ENCODE measurements at places on chromosomes 11 and 22.

DNA sequence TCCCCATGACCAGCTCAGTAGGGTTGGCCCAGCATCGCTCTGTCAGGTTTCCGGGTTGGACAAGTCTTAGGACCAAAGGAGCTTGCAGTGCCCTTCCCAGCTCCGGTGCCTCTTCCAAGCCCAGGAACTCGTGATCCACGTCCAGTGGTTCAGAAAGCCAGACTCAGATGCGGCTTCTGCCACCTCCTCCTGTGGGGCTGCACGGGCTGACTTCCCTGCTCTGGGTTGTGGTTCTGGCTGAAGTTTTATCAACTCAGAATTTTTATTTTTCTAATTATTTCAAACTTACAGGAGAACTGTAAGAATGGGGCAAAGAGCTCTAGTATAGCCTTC, 85.0 kb downstream of the BCR start:
- no peak for DNase-seq

DNA sequence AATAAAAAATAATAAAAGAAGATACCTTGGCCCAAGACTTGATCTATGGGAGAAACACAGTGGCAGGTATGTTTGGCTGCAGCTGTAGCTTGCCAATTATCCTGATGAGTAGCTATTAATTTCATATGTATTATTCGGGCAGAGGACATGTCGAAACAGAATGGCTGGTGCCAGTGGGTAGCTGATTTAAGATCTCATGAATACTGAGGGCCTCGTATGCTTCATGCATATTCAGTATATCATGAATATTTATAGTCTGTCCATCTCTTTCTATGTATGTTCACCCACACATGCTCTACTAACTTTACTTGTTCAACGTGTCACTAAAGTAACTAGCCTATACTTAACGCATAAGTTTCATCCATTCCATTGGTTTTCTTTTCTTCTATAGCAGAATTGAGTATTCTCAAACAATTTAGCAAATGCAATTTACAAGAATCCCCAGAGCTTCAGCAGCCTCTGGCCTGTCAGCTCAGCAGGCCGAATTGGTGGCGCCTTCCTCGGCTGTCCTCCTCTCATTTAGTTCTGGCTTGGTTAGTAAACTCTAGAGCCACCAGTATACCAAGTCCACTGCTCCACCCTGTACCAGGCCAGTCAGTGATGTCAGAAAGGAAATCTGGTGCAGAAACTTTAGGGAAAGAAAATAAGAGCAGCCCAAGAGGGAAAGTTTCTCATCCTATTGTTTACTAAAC, 17.9 kb downstream of the ART5 start:
- no peak for DNase-seq

GRCh38 chr11:82865841-82866240, 34.4 kb downstream of the PRCP start:
- no peak for DNase-seq

DNA sequence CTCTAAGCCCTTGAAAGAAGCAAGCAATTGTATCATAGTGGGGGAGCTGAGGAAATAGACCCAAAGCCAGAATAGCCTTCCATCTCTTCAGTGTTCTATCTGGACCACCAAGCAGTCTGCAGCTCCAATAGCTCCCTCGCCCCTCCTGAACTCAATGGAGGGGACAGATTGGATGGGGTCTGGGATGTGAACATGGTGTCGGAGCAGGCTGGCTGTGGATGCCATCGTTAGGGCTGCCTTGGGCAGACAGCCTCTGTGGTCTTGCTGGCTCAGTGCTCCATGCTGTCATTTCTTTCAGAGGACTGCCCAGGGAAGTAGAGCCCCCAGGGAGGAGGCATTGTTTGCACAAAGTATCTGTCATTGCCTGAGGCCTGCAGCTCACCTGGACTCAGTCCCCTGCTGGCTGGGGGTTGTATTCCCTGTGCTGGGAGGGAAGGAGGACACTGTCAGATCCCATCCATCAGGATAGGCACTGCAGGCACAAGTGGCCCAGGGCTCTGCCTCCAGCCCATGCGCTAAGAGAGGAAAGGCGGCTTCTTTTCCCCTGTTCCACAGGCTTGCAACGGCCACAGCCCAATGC, 537.7 kb downstream of the BUD13 start:
- no peak for DNase-seq

GRCh38 chr11:1554981-1555712, 16.9 kb downstream of the DUSP8 start:
- DNase-seq: no peak

GRCh38 chr11:719214-720016, 13.4 kb downstream of the EPS8L2 start:
- no peak for DNase-seq

DNA sequence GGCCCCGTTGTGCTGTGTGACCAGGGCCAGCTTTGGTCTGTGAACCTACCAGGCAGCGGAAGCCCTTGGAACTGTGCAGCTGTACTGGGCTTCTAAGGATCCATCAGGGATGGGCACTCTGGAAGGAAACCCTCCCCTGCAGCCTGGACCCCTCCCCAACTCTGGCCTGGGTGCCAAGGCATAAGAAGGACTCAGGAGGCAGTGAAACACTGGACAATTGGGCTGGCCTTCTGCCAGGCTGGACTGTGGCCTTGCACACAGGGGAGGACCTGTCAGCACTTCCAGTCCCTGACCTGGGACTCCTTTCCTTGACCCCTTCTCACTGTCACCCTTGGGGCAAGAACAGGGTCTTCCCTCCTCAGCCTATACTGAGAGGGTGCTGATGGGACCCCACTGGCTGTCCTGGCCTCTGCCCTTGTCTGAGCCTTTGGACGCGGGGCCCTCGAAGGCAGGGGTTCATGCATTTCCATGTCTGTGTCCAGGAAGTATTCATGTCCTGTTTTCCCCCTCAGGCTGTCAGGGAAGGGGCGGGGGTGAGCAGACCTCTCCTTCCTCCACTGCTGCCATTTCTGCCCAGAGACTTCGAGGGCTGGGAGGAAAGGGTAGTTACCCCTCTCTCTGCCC, 39.6 kb downstream of the PDE2A start:
- no peak for DNase-seq

GRCh38 chr11:86818462-86819192, 18.3 kb downstream of the PRSS23 start:
- no peak for DNase-seq

DNA sequence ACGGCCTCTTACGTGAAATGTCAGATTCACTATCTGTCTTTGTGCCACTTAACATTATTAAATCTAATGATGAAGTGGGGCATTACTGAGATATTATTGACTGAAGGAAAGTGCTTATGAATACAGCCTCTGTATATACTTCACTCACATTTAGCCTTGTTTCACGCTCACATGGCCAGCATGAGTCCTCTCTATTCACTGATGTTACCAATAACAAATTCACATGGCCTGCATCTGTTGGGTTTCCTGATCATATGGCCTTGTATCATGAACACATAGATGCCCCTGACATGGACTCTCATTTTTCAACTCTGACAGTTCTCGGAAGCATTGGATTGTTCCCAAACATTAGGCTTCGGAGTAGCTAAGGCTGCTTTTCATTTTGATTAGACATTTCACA, 68.3 kb upstream of the MYO18B start:
- no peak for DNase-seq

DNA sequence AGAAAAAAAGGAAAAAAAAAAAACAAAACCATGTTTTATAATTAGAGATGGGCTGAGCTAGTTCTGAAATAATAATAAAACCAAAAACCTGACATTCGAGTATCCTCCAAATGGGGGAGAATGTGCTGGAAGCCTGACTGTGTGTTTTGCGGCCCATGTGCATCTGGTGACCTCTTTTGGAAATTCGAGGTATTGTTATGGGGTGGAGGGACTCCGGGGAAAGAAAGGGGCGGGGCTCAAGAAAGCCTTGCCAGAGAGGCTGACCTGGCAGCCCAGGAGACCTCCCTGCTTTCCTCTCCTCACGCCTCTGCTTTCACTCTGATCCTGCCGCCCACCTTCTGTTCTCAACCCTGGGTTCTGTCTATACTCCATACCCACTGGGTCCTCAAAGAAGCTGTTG, 72.9 kb downstream of the CTTN start:
- peak; percentile 36 for DNase-seq

- DNase-seq: no peak
These were observed 1.1 kb downstream of the MAPK12 start for GRCh38 chr22:50260434-50260800.

GRCh38 chr11:70204466-70204799, 1.3 kb downstream of the FADD start:
- no peak for DNase-seq

DNA sequence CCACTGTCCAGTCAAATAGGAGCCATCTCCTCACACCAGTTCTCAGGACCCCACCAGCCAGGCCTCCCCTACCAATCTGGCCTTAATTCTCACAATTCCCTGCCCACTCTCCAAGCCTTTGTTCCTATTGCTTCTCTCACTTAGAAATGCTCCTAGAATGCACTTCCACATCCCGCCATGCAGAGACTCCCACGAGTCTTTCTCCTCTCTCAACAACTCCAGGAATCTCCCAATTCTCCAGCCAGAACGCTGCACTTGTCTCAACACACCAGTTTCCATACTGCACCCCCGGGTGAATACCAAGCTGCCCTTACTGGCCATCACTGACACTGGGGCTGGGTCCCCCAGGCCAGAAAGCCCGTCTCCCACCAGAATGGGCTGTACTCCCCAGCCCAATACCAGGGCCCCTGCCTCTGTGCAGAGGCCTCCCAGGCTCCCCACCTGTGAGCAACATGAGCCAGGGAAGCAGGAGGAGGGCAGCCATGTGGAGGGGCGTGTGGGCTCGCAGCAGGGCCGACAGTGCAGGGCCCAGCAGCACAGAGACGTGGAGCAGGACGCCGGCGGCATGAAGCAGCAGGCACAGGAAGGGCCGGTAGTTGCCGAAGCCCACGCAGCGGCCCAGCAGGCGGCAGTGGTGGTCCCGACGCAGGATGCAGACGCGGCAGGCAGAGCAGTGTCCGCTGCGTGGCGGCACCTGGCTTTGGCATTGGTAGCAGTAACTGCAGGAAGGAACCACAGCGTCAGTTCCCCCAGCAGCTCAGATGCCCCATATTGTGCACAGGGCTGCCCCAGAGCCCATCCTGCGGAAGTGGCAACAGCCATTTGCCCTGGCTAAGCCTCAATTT, 2.4 kb downstream of the ZDHHC24 start:
- DNase-seq: peak; percentile 36

- DNase-seq: no peak
These were observed 273.9 kb downstream of the RAB38 start for GRCh38 chr11:87901341-87901740.

DNA sequence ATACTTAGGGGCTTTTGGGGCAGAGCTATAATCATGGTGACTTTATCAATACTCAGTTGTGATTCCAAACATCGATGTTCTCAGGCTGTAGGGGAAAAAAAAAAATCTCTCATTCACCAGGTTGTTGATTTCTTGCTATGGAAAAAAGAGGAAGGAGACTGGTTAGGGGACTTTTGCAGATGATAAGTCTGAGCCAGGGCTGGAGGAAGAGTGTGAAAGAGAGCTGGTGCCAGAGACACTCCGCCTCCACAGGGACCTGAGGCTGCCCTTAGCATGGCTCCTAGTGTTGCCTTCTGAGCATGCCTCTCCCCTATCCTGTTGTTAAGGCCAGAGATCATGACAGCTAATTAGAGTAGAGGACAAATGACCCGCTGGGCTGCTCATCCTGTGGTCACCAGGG, 16.9 kb downstream of the UPB1 start:
- no peak for DNase-seq

GRCh38 chr11:211741-212140, 4.2 kb downstream of the RIC8A start:
- no peak for DNase-seq

DNA sequence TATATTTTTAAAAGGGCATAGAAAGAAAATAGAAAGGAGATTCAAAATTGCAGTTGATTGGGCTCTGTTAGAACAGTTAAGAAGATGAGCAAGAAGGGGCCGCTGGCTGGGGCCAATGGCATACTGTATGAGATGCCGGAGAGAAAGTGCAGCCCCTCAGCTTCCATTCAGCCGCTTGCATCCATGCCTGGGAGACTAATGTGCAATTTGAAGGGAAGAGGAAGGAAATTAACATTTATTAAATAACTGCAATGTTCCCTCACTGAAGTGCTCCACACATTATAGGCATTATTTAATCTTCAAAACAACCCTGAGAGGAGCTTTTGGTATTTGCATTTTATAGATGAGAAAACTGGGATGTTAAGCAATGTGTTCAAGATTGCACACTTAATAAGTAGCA, 44.7 kb upstream of the CSNK2A3 start:
- no peak for DNase-seq

DNA sequence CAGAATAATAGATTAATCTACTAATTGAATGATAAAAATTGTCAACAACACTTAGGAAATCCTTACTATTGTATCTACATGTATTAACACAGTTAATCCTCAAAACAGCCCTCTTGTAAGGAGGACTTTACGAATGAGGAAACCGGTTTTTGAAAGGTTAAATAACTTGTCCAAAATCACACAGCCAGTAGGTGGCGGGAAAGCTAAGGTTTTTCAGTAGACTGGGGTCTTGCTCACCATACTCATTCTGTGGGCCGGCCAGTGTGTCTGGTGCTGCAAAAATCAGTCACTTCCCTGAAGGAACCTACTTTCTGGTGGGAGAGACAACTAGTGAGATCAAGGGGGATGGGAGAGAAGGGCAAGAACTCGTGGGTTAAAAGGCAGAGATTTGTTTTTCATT, 3.8 kb downstream of the DCPS start:
- DNase-seq: peak; percentile 59

DNA sequence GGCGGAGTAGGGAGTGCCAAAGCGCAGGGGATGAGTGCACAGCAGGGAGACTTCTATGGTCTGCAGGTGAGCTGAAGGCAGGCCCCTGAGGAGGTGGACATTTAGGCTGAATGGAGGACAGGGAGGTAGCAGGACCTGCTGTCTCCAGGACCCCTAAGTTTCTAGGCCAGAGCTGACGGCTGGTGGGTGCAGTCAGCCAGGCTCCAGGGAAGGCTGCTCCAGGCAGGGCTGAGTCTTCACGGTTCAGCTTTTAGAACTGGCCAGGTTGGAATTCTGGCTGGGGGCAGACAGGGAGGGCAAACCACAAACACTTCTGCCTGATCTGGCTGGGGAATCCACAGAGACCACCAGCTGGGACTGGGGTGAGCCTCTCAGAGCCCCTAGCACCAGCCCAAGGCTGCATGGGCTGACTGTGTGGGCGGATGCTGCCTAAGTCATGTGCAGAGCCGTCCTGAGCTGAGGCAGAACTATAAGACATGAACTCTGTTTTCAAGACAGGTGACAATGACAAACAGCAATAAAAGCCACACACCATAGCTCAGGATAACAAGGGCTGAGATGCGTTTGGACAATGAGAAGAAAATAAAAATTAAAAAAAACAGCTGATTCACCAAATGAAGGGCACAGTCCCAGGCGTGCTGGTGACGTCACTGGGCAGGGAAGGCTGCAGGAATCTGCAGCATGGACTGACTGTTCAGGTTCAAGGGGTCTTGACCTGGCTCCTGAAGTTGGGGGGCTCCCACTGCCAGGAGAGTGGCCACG, 10.4 kb upstream of the MALAT1 start:
- DNase-seq: no peak

DNA sequence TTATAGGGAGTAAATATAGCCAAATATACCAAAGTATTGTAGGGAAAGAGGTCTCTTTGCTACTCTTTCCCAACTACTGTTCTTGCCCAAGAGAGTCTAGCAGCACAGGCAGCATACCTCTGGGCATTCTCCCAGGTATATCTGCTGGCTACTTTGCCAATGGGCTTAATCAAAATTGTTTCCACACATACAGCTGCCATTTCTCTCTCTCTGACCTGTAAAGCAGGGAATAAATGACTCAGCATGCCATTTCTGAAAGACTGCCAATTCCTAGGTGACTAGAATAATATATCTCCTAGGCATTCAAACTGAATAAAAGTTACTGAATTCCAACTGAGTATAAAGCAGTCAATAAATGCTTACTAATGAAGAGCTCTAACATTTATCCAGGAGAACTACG, 44.6 kb downstream of the RDX start:
- DNase-seq: no peak
